ENCODE measurements at places on chromosomes 4 and X.
A peak's percentile ranks its signal among the peaks of the same experiment; 100 is the strongest.

GRCh38 chr4:100694467-100694866 is 176.6 kb upstream of the EMCN start:
- DNase-seq, result no peak

DNA sequence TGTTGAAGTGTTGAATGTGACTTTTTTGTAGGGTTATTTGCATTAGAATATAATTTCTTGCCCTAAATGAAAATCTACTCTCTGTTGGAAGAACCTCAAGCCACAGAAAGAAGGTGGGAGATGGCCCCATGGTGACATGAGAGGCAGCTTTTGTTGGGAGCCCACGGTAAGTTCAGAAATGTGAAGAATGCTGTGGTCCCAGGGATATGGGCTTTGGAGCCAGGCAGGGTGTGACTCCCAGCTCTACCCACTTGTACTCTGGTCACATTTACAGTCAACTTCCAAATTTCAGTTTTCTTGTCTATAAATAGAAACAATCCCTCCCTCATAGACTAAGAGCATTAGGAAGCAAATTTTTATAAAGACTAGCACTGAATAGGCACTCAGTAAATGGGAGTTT is 177.8 kb downstream of the RAB28 start:
- DNase-seq, result no peak

DNA sequence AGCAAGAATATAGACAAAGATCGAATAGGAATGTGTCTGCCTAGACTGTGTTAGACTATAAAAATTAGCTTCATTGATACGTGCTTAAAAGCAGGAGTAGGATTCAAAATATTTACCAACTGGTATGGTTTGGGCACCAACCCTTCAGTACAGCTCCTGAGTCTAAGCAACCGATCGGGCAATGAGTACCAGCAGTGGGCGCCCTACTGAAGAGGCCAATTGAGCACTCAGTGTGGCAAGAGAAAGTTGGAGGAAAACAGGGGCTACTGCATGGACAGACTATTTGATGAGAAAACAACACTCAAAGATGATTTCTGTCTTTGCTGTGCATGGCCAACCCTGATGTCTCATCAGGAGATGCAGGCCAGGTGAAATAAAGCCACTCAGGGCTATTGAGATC is 176.0 kb upstream of the NWD2 start:
- DNase-seq, result no peak

DNA sequence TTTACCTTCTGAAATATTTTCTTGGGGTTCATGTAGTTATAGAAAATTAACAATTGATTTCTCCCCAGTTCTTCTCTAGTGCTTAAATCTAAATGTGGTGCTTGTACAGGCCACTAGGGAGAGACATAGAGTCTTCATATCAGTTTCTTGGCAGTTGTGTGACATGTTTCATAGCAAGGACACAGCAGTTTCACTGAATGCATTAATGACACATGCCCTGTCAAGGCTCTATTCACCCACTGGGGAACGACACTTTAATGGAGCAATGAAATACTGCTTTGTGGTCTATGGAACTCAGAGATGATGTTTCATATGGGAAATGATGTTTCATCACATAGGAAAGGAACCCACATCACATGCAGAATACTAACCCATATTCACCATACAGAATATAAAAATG is 2.8 kb downstream of the VEGFC start:
- DNase-seq, result peak; percentile 91

DNA sequence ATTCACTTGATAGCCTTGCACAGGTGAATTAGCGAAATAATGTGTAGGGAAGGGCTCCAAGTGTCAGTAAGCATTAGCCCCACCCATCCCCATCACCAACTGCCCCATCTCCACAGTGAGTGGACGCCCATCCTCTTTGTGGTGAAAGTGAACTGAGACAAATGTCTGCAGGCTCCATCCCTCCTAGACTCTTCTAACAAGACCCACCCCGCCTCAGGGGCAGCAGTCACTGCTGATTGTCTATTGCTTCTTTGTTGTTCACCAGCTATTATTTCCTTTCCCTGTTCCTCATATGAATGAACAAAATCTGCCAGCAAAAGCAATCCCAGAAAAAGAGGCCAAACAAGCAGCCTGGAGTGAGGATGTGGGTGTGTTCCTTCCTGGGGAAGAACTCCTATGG is 96.4 kb downstream of the LDB2 start:
- DNase-seq, result no peak

GRCh38 chr4:85720735-85721134 is 245.8 kb downstream of the ARHGAP24 start:
- DNase-seq, result peak; percentile 82

DNA sequence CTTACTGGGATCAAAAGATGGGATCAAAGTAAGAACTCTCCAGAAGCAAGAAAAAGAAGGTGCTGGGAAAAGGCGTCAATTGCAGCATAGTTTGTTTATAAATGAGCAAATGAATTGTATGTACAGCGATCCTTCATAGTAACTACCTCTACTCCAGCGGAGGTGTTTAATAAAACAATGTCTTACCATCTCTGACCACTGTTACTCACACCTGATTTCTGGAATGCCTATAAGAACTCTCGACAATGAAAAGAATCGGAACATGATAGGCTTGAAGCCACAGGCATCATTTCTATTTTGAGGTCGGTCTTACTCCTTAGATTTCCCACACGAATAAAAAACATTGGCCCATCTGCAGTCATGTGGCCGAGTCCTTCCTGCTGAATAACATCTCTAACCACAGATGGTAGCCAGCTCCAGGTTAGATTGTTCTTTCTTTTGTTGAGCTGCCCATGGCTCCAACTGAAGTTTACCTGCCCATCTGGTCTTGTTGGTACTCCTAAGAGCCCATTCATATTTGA is 67.6 kb downstream of the CLDN34 start:
- no peak for DNase-seq

- no peak for DNase-seq
These were observed 31.6 kb downstream of the GNL3L start for GRCh38 chrX:54561622-54562021.

DNA sequence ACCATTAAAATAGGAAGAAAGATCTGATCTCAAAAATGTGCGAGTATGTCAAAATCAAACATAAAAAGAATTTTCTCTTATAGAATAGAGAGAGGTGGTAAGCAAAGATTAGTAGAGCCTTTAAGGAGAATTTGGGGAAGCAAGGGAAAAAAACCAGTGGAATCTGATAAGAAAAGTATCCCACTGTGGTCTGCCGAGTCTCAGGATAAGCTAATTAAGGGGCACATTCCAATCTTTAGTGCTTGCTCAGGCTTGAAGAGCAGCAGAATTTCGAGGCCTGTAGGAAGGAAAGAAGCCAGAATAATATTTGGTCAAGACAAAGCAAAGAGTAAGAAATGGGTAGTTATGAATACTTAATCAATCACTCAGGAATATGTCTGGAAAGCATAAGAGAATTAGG is 13.0 kb downstream of the STATH start:
- DNase-seq, result no peak

DNA sequence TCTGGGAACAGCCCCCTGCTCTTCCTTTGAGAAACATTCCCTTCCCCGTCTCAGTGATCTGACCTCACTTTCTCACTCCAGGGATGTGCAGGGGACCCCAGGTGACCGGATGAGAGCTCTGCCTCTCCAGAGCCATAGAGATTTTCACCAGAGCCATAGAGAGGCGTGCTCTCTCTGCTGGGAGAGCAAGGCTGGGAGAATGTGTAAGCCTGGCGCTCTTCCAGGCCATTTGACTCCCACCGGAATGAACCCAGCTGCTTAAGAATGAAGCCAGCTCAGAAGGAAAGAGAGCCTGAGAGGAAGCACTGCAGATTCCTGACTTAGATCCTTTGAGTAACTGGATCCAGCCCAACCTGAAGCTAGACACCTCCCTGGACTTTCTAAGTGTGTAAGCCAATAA is 106.4 kb downstream of the DHX15 start:
- peak; percentile 83 for DNase-seq

DNA sequence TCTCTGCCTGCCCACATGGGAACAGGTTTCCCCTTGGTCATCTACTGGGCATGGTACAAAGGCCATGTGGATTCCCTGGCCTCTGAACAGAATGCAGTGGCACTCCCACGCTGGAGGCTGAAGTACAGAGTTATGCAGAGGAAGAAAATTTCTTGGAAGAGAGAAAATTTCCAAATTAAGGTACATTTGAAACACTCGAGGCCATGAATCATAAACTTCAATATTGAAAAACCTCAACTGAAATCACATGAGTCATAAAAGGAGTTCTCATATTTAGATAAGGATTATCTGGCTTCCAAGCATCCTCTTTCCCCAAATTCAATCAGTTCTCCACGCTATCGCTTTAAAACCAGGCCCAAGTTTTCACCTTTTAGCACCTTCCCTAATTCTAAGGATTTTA is 28.1 kb upstream of the TXK start:
- peak; percentile 55 for DNase-seq

GRCh38 chr4:103892586-103892985 is 172.8 kb upstream of the TACR3 start:
- peak; percentile 12 for DNase-seq

- no peak for DNase-seq
These were observed 34.7 kb downstream of the FGF2 start for GRCh38 chr4:122861172-122861943.

DNA sequence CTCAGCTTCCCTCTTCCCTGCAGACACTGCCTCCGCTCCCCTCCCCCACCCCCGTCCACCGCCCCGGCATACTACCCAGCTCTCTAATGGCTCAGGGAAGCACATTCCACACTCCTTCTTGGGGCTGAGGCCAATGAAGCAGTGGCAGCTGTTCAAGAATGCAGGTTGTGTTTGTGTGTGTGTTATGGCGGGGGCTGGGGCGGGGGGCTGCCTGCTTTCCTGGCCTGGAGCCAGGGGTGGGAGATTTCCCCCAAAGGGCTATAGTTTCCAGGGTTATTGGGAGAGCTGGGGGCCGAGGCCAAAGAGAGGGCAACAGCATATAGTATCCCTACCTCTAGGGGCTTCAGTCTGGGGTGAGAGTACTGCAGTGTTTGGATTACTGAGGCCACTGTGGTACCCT is 149.4 kb downstream of the EFNB1 start:
- DNase-seq, result peak; percentile 40

GRCh38 chrX:148871422-148872160 is 371.2 kb downstream of the AFF2 start:
- DNase-seq, result peak; percentile 75

GRCh38 chr4:25790024-25790423 is 72.8 kb downstream of the SEL1L3 start:
- DNase-seq, result no peak

DNA sequence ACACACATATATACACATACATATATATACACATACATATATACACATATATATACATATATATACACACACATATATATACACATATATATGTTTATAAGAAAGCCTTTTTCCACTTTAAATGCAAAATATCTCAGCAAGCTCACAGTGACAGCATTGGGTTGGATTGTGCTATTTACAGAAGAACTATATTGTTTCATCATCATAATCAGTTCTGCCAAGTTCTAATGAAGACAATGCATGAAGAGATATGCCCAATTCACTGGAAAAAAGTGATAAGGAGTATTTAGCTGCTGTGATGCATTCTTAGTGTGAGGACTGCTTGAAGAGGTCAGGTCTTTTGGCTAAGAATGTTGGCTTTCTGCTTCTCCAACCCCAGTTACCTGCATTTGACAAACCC is 54.4 kb downstream of the RNF150 start:
- DNase-seq, result no peak

- peak; percentile 97 for DNase-seq
These were observed 101.4 kb upstream of the PDE5A start for GRCh38 chr4:119729835-119730670.

DNA sequence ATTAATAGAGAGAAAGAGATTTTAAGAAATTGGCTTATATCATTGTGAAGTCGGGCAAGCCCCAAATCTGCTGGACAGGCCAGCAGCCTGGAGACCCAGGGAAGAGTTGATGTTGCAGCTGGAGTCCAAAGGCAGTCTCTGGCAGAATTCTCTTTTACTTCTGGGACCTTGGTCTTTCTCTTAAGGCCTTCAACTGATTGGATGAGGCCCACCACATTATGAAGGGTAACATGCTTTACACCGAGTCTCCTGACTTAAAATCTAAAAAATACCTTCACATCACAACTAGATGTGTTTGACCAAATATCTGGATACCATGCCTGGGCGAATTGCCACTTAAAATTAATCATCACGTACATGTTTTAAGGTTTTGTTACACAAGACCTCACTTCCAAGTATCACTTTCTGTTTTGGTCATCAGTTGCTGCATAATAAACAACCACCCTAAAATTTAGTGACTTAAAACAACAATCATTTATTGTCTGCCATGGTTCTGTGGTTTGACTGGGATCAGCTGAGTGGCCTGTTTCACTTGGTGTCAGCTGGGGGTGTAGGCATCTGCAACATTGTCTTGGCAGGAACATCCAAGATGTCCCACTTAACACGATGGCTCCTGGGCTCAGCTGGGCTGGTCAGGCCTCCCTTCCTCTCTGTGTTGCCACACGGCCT is 3.4 kb downstream of the CD38 start:
- no peak for DNase-seq

- DNase-seq, result peak; percentile 15
These were observed 40.8 kb downstream of the LAMP2 start for GRCh38 chrX:120428309-120428708.

- DNase-seq, result no peak
These were observed 46.6 kb upstream of the KLHL8 start for GRCh38 chr4:87266986-87267385.

- DNase-seq, result no peak
These were observed 59.3 kb downstream of the JADE1 start for GRCh38 chr4:128868758-128869157.

- DNase-seq, result no peak
These were observed 472.8 kb downstream of the TMA16 start for GRCh38 chr4:163967263-163967662.

DNA sequence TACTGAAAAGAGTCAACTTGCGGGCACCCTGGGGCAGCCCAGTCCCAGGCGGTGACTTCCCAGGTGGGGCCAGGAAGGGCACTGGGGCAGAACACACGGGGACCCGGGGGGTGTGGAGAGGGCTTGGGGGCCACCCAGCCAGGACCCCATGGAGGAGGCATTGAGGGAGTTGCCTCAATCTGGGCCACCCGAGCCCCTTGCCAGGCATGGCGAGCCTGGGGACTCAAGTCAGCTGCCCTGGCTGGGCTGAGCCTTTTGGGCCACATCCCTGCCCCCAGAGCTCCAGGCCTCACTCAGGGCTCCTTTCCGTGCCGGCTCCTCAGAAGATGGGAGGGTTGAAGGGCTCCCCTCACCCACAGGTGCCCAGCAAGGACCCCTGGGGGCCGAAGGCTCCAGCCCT is 6.6 kb upstream of the CPLX1 start:
- no peak for DNase-seq

Data from fibroblast of skin of back (primary cell).